ENCODE measurements at places on chromosomes 2 and 18.

DNA sequence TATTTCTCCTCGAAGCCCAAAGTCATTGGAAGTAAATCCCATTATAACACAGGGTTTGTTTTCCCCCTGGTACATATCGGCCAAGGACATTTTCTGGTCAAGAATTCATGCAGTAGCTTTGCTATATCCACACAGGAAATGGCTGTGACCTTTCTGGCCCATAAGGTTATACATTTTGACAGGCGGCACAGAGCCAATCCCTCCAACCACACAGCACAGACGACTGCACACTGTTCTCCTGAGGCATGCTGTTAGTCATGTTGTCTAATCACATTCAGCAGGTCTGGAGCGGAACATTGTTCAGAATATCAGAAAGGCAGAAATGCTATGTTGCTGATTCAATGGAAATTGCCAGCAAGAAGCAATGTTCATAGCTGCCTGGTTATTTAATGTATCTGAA lies 742.3 kb upstream of the SLC8A1 start:
- DNase-seq, result no peak

GRCh38 chr2:216596236-216596979 lies 36.8 kb upstream of the IGFBP2 start:
- no peak for DNase-seq

GRCh38 chr2:16049406-16049805 lies 109.1 kb downstream of the MYCN start:
- no peak for DNase-seq

DNA sequence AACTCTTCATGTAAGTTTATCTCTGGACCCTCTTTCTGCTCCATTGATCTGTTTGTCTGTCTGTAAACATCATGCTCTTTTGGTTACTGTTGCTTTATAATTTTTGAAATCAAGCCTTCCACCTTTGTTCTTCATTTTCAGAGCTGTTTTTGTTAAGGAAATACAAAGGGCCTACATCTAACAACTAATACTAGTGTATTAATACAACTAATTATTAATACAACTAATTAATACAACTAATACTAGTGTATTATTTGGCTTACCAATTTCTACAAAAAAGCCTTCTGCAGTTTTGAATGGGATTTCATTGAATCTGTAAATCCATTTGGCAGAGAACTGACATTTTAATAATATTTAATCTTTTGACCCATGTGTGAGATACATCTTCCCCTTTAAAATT lies 66.7 kb downstream of the ATP9B start:
- DNase-seq, result no peak

DNA sequence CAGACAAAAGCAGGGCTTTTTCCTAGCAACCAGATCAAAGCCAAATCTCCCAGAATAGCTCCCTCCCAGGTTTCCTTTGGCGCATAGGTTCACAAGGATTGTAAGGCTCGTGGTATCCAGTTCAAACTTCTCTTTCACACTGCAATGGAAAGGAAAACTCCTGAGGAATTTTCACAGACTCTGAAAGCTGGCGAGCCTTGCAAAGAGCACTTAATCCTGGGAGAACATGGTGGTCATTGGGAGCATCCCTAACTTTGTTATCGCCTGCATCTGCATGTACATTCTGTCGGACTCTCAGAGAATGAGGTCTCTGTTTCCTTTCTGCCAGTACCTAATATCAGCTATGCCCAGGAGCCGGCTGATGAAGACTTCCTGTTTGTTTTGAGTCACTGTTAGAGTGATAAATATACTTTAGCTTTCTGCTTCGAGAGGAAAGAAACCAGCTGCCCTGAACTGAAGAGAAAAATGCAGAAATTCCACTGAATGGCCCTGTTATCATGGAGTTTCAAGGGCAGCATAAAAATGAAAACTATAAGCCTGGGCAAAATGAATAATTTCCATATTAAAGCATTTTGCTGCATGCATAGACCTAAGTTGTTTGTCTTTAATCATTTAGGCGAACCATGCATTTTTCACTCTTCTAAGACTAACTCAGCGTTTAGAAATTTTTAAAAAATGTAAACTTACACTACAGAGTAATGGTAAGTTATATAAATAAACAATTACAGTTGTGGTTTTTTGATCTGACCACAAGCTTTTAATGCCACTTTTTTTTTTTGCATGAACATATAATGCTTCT lies 76.4 kb upstream of the ZEB2 start:
- DNase-seq, result no peak

DNA sequence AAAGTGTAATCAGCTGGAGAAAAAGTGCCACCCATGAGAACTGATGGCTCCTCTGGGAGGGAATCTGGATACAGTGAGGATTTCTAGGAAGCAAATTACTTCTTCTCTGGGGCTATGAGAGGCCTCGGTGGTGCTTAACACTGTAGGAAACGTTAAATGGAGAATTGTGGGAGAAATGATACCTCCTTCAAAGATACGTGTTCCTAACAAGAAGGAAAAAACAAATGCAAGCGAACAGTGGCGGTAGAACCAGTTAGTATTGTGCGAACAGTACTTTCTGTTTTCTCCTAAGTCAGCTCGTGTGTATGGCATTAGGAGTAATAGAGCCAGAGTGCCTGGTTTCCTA lies 587 bp upstream of the MTIF2 start:
- DNase-seq, result no peak

DNA sequence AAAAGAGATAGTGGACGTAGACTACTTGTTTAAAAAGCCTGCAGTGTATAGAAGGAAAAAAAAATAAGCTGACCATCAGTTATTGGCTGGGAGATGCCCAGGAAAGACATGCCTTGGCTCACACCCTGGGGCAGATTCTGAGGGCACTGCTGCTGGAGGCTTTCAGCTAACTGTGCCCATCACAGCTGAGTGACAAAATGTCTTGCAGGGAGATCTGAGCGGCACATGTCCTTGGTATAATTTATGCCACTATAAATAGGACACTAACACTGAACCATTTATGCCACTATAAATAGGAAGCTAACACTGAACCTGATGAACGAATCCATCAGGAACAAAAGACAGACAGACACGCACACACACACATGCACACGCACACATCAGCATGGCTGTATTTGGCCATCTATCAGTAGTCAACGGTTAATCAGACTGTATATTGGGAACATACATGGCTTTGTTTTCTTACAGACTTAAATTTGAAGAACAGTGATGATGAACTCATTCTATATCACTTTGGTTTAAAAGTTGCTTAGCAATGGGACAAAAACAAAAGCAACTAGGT lies 68.2 kb upstream of the NOSTRIN start:
- DNase-seq, result no peak

- no peak for DNase-seq
These were observed 50.1 kb upstream of the MAPRE2 start for GRCh38 chr18:34991152-34991551.

DNA sequence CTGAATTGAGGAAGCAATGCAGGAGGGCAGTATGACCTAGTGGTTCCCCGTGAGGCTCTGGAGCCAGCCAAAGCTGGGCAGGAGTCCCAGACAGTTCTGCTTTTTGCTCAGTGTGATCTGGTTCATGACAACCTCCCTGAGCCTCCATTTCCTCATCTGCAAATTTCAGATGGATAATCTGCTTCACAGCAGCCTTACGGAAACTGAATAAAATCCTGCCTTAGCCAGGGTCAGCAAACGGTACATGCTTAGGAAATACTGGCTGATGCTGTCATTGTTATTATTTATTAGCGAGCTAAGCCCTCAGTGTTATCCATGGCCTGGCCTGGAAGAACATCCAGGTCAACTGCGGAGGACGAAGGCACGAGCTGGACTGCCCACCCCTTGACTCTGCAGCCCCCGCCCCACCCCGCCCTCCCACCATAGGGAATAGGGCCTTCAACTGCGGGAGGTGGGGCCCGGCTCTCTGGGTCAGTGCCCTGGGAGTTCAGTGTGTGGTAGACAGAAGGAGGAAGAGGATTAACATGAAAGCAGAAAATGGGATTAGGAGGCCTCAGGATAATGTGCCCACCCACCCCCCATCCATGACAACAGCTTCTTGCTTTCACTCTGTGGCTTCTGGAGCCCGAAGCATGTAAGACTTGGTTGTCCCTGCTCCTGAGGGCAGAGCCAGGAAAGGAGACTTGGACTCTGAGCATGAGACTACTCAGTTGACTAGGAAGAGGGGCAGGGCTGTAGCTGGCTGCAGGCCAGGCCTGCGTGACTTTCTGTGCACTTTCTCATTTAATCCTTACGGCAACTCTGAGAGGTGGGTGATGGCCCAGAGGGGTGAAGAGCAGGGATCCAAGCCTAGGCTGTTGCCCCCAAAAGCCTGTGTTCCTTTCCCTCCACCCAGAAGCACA lies 13.1 kb downstream of the PKDCC start:
- no peak for DNase-seq

DNA sequence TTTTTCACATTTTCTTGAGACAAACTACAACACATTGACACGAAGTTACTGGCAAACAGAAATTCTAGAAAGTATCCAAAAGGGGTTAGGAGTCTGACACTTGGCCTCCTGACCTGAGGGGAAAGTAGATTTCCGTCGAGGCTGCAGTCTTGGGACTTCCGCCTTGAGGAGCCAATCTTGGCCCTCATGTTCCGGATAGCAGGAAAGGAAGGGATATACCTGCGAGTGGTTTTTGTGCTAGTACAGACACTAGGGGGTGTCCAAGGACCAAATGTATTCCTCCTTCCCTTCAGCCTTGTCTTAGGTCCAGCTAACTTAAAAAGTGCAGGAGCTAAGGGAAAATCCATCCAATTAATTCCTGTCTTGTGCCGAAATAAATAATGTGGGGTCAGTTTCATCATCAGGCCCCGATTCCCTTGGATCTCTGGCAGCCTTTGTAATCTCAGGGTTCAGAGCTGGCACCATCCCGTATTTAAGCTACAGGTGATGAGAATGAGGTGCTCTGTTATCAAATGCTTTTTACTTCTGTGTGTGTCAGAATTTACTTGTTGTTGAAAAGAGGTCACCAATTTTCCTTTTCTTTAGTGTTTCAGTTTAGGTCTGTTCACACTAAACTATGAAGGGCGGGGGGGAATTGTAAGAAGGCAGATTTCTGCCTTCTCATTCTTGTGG lies 330.2 kb upstream of the FANCL start:
- DNase-seq, result no peak

DNA sequence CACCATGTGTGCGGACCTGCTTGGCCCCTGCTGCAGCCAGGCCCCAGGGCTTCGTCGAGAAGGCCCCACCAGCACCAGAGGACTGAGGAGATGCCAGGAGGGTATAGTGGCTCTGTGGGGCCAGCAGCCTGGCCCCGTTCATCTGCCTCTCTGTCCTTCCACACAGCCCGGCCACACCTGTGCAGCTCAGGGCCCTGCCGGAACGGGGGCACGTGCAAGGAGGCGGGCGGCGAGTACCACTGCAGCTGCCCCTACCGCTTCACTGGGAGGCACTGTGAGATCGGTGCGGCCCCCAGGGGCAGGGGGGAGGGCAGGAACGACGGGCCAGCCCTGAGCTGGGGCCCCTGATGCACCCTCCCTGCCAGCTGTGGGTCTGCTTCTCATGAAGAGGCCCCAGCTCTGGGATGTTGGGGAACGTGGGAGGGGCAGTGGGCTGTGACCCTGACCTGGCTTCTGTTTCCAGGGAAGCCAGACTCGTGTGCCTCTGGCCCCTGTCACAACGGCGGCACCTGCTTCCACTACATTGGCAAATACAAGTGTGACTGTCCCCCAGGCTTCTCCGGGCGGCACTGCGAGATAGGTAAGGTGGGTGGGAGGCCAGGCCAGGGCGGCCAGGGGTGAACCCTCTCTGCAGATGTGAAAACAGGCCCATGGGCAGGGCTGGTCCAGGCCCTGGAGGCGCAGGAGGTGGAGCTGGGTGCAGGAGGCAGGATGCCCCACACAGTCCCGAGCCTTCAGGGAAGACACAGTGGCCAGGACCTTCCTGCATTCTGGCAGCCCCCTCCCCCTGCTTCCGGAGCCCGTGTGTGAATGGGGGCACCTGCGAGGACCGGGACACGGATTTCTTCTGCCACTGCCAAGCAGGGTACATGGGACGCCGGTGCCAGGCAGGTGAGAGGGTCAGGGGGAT lies 50.3 kb downstream of the MTERF4 start:
- DNase-seq, result peak; percentile 48

DNA sequence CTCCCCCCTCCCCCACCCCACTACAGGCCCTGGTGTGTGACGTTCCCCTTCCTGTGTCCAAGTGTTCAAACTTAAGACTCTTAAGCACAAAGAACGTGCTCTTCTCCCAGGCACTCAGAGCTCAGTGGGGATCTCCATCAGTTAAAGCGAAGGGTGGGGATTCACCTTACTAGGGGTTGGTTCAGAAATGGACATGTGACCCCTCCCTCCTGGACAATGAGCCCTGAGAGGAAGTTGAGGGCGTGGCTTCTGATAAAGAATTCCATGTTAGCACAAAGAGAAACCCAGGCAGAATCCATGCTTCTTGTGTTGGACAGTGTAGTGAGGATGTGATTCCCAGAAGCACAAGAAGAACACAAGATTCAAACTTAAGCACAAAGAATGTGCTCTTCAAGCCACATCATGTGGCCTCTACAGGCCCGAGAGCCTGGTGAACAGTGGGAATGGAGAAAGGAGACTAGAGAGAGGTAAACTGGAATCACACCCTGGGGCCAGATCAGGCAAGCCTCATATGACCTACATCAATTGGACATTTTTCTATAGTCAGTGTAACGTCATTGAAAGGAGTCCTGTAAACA lies 78.1 kb upstream of the TTC39C start:
- no peak for DNase-seq

GRCh38 chr2:119929537-119929936 lies 83.3 kb upstream of the EPB41L5 start:
- DNase-seq, result no peak

- no peak for DNase-seq
These were observed 515.6 kb upstream of the NRP2 start for GRCh38 chr2:205166745-205167144.

DNA sequence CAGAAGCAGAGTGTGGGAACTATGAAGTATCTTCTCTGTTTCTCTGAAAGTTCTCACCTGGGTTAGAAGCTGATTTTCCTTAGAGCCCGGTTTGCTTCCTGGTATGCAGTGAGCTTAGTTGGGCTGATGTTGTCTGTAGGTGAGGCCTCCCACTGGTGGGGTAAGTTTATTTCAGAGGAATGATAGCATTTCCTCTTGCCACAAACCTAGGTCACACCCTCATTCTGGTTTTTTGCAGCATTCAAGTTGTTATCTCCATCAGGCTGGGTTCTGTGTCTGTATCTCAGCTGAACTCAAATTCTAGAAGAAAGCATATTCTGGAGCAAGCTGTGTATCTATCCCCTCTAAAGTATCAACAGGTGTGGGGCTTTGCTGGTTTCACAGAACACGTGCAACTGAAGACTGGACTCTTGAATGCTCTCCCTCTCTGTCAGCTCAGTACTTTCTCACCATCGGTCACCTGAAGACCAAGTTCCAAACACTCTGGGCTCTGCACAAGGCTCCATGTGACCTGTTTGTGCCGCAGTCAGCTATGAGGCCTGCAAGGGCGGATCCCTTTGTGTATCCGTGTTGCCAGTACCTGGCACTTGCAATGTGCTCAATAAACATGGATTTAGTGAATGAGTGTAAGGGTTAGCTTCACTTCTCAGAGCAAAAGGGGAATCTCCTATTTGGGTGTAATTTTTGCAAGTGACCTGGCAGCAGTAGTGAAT lies 49.5 kb upstream of the MBOAT2 start:
- no peak for DNase-seq

- no peak for DNase-seq
These were observed 2.4 kb downstream of the FABP1 start for GRCh38 chr2:88125344-88125923.

- DNase-seq, result no peak
These were observed 915 bp downstream of the CUL3 start for GRCh38 chr2:224584111-224584784.

GRCh38 chr18:7147399-7147798 lies 29.8 kb upstream of the LAMA1 start:
- DNase-seq, result no peak

Measured in left forelimb (tissue), 1 donor.